ENCODE measurements at places on chromosomes 12 and 14.

DNA sequence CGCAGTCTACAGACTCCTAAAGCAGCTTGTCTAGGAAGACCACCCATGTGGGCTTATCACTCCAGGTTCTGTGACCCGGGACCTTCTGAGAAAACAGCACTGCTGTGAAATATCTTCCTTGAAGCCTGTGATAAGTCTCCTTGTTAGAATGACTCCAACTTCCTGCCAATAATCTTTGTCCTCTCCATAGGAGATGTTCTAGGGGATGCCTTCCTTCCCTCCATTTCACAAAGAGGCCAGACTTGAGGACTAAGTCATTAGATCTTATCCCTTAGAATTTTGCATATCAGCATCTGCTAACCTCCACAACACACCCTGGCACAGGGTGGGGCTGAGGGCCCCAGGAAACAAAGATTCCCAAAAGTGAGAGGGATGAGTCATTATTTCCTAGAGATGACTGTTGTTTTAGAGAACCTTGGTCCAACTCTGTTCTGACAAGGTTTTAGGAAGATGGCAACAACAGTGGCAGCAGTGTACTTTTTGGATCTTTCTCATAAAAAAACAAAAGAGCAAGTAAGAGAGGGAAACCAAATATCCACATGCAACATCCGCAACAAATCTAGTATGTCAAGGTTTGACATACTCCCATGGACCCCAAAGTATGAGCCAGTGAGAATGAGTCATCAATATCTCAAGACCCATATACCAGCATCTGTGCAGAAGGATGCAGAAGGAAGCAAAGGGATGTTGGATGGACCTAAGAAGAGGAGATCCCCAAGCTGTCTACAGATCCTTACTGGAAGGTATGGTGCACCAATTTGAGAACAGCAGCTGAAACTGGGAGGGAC is 6.0 kb downstream of the LTB4R start:
- no peak for DNase-seq

GRCh38 chr14:60095781-60096450 is 4.2 kb downstream of the PCNX4 start:
- DNase-seq, result no peak

DNA sequence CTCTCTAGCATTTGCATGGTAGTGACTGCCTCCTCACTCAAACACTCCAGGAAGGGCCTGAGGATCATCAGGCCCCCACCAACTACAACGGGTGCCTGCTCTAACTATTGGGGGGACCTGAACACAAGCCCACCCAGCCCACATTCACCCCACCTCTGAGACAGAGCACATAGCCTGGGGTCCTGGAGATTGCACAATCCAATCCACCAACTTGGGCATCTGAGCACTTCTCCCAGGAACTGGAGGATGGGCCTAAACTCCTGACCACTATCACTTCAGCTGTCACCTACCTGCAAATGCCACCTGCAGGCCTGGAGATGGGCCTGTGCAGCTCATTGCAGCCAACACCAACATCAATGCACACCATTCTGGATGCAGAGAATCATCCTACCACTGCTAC is 66.6 kb downstream of the TMTC3 start:
- no peak for DNase-seq

DNA sequence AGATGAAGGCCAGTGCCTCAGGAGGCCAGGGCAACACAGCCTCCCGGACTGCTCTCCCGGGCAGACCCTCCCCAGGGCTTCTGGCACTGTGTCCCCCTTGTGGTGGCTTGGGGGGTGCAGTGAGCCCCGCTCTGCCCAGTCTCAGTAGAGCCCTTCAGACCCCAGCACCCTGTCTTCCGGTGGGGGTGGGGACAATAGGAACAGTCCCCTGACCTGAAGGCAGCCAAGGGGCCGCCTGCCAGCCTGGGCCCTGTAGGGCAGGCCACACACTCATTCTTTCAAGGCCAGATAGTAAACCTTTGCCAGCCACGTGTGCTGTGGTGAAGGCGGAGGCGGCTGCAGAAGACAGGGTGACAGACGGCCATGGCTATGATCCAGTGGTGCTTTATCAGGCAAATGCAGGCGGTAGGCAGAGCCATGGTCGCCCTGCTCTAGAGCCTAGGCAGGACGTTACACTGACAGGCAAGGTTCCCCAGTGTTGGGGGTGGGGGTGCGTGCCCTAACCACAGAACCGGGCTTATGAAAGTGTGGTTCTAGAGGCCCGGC is 15.0 kb downstream of the ZFYVE21 start:
- no peak for DNase-seq

- DNase-seq, result no peak
Measured at GRCh38 chr14:89549381-89550125, 132.5 kb upstream of the FOXN3 start.

- peak; percentile 87 for DNase-seq
Measured at GRCh38 chr12:58425481-58426392, 484.4 kb downstream of the ATP23 start.

DNA sequence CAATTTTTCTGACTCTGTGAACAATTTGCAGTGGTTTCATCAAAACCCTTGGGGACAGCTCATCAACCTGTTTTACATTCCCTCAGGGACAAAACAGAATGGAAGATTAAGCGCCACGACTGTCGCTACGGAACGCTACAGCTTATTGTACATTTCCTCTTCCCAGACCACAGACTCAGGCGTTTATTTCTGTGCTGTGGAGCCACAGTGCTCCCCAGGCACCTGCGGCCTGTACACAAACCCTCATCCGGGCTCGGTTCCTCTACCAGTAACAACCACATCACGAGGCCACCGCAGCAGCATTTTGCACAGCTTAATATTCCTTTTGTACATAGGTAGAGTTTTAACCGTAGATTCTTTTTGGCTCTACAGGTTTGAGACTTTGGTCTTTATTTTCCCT is 397.4 kb upstream of the OR4E1 start:
- DNase-seq, result peak; percentile 57

GRCh38 chr14:52998376-52999015 is 47.6 kb upstream of the FERMT2 start:
- no peak for DNase-seq

DNA sequence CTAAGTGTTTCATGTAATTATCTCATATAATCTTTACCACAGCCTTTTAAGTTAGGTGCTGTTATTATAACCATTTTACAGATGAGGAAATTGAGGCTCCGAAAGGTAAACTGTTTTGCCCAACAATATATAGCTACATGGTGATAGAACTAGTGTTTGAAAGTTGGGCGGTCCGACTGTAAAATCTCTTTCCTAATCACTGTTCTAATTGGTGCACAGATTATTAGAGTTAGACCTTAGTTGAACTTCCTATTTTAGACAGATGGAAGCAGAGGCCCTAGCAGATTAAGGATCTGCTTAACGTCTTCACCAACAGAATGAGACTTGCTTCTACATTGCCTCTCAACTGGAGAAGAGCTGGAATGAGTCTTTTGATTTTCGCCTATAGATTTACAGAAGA is 30.0 kb upstream of the DUSP6 start:
- no peak for DNase-seq

DNA sequence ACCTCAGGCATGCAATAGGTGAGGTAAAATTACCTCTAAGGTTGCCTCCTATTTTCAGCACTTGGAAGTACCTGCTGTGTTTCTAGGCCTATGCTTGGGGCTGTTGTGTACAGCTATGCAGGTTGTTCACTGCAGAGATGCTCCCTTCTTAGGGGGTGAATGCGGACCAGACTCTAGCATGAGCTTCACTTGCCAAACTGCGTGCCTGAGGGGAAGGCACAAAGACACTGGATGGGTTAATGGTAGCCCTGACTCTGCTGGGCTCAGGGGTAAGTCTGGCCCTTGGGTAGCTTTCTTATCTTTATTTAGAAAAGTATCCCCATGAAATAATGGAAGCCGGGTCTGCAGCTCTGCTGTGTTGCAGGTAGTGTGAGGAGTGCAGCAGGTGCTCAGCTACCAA is 35.7 kb downstream of the B4GALNT3 start:
- DNase-seq, result no peak

DNA sequence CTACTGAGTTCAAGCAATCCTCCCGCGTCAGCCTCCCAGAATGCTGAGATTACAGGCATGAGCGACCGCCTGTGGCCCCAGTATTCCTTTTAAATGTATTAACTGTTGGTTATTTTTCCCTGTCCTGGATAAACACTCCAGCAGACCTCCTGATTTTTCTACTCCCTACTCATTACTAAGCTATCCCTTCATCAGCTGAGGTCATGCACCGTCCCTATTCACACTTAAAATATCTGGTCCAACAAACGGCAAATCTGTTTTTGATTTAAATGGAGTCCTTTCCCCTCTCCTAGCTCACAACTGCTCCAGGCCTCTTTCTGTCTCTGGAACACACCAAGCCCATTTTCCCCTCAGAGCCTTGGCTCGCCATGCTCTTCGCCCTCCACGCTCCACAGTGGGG is 1003.3 kb upstream of the TMEM132C start:
- no peak for DNase-seq

DNA sequence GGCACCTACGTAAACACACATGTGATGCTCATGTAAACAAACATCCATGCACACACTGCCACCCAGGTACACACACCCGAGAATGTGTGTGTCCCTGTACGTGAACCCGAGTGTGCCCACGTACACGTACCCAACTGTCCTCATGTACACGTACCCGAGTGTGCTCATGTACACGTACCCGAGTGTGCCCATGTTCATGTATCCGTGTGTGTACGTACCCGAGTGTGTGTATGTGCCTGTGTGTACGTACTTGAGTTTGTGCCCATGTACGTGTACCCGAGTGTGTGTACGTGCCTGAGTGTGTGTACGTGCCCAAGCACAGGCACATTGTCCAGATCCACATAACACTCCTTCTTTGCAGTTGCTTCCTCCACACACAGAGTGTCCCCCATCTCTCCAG is 45.0 kb downstream of the LRCOL1 start:
- no peak for DNase-seq

- no peak for DNase-seq
Measured at GRCh38 chr12:53674977-53675700, 744 bp downstream of the ATP5MC2 start.

GRCh38 chr14:58769011-58769643 is 131.4 kb downstream of the DACT1 start:
- no peak for DNase-seq

DNA sequence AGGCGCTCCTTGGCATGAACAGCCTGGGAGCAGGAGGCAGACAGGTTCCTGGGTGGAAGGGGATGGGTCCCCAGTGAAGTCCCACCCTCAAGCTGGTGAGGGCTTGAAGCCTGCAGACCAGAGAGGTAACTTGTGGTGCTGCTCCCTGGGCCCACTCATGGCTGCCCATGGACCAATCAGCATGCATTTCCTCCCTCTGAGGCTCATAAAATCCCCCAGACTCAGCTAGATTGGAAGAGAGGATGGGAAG is 50.2 kb downstream of the A2M start:
- DNase-seq, result no peak

DNA sequence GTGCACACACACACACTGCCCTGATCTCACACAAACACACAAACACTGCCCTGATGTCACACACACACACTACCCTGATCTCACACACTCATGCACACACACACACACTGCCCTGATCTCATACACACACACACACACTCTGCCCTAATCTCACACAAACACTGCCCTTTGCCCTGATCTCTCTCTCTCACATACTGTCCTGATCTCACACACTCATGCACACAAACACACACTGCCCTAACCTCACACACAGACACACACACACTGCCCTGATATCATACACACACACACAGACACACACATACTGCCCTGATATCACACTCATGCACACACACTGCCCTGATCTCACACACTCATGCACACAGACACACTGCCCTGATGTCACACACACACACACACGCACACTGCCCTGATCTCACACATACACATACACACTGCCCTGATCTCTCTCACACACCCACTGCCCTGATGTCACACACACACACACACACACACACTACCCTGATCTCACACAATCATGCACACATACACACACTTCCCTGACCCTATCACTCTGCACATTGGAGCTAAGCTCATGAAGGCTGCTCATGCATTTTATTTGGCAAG is 97.6 kb upstream of the DIO3 start:
- DNase-seq, result no peak

GRCh38 chr12:68100241-68100640 is 59.3 kb downstream of the IFNG start:
- DNase-seq, result no peak

DNA sequence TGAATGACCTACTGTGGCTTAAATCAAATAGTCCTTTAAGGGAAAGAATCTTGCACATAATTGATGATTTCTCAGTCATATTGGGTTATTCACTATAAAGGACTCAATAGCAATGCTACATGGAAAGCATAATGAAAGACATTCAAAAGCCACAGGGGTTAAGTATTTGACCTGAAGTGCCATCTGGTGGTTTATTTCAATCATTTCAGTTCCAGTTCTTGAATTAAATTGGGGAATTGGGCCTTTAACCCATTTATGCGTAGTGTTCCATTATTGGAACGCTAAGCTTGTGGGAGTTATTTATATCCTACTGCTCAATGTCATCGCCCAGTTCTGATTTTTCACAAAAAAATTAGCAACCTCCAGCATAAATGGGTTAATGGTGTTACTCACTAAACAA is 41.3 kb upstream of the C12orf71 start:
- DNase-seq, result peak; percentile 14

DNA sequence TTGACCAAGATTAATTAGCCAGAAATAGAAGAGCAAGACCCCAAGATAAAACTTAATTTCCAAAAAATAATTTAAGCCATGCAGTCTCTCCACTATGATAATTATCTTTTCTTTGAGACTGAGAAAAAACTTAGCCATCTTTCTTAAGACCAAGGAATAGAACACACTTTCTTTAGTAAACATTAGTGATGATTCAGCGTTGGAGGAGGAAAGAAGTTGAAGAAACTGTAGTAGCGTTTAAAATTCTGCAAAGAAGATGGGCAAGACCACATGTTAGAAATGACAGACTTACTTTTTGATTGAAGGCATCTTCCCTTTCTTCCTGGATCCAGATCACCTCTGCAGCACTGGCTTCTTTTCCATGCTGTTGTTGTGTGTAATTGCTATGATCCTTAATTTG is 124.8 kb upstream of the RASSF8 start:
- DNase-seq, result no peak

GRCh38 chr14:69865701-69866365 is 13.4 kb upstream of the SMOC1 start:
- no peak for DNase-seq

DNA sequence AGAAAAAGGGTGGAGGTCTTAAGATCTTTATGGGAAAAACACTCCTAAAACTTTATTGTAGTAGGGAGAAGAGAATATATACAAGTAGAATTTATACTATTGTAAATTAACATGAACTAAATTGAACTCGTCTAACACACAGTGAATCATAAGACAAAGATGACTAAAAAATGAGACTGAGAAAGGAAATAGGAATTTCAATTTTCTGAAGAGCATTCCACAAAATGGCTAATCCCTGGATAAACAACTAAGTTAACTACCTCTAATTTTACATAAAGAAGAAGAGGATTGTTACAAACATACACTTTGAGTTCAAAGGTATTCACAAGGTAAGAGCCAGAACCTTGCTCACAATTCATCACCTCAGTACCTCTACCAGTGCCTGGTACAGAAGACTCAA is 2.0 kb downstream of the MAP4K5 start:
- no peak for DNase-seq
